ENCODE measurements at places on chromosomes 11 and 22. TPM values are rescaled to one million over a fixed set of nuclear protein-coding genes. Genes with fewer than 3 reads are reported as not detected.

DNA sequence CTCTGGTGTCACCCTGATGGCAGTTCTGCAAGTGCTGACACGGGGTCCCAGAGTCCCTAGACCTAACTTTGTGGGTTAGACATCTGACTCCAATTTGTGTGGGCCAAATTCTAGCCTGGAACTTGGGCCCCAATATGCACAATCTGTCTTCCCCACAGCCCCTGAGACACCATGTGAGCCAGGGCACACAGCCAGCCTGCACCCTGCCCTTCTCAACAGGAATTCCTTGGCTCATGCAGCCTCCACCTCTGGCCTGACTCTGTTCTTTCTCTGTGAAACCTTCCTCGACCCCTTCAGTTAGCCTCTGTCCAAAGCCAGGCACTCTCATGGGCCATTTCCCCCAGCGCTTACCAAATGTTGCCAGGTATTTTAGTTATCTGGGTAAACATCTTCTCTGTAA lies 59.1 kb upstream of the POU2AF1 start:
- H3K4me1 ChIP-seq, result peaks cover 24% of the 10 kb centered on the region
- H3K36me3 ChIP-seq, result no peaks in the 10 kb centered on the region

GRCh38 chr22:24321999-24322398 lies 51.4 kb downstream of the SPECC1L start:
- H3K27me3 ChIP-seq, result no peaks in the 10 kb centered on the region
- H3K36me3 ChIP-seq, result peaks cover 5% of the 10 kb centered on the region
- no peak overlapping the region for H3K4me3 ChIP-seq
- no peak overlapping the region for H3K27ac ChIP-seq
- no peak for DNase-seq
- peaks cover 12% of the 10 kb centered on the region for H3K4me1 ChIP-seq

Gene NCAPD3
- 18.0 TPM for total RNA-seq

DNA sequence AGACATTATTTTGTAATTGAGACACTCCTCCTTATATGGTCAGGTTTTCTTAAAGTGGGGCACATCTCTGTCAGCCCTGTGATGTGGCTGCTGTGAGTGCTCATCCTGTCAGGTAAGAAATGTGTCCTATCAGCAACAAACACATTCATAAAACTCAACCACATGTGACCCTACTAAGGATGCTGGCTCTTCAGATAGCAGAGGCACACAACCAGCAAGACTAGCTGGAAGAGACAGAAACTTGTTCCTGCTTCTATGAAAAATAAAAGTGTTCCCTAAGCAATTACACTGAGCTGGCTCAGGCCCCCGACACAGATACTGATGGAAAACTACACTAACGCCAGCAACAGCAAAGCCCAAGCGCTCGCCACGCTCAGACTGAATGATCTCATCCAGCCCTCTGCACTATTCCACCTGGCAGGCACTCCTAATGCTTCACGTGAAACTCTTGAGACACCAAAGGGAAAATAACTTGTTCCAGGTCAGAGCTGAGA lies 49.8 kb upstream of the CYP2D6 start:
- H3K36me3 ChIP-seq, result no peaks in the 10 kb centered on the region
- no peak overlapping the region for H3K4me3 ChIP-seq
- DNase-seq, result no peak

GRCh38 chr11:79039122-79039521 lies 401.7 kb downstream of the TENM4 start:
- no peak for DNase-seq
- no peak overlapping the region for H3K4me3 ChIP-seq
- H3K4me1 ChIP-seq, result peaks cover 10% of the 10 kb centered on the region
- no peak overlapping the region for H3K27ac ChIP-seq

DNA sequence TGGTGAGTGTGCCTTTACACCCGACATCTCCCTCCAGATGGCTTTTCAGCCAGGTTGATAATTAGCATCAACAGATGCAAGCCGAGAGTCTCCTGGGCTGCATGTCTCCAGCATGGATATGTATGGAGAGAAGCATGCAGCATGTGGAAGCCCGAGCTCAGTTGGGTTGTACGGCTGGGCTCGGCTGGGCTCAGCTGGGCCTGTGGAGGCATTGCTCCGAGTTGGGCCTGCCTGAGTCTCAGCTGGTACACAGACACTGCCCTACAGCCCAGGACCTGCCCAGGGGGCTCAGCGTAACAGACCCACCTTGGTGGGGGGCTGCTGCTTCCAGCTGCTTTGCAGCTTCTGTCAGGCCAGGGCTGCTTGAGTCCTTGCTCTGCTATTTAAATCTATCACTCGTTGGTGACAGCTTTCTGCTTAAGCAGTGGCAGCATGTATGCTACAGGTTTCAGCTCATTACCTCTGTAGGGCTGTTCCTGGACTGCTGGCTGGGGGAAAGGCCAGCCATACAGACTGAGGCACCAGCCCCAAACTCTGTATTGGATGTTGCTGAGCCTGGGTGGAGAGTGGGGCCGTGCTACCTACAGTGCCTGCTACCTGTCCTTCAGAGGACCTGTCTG lies 115.5 kb downstream of the TEAD1 start:
- no peak for DNase-seq
- H3K4me3 ChIP-seq, result no peak overlapping the region
- H3K27ac ChIP-seq, result no peak overlapping the region
- peaks cover 15% of the 10 kb centered on the region for H3K36me3 ChIP-seq

Gene FGF3
- total RNA-seq, result not detected

GRCh38 chr11:89015614-89016013 lies 50.2 kb downstream of the GRM5 start:
- H3K27me3 ChIP-seq, result no peaks in the 10 kb centered on the region
- H3K4me3 ChIP-seq, result no peak overlapping the region
- no peaks in the 10 kb centered on the region for H3K36me3 ChIP-seq
- no peak overlapping the region for H3K27ac ChIP-seq
- no peak for DNase-seq

Gene VSIG10L2
- 0.31 TPM for total RNA-seq

DNA sequence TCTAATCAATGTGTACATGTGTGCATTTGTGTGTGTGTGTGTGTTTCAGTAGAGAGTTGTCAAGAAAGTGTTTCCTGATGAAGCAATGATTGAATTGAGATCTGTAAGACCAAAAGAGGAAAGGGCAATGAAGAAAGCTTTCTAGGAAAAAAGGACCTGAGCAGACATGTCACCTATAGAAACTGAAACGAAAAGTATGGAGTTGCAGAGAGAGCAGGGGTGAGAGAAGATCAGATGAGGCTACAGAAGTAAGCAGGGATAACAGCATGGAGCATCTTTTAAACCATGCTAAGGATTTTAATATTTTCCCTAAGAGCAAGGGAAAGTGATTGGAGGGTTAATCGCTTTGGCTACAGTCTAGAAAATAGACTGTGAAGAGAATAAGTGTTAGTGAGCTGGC lies 1459.4 kb upstream of the TENM4 start:
- H3K27me3 ChIP-seq, result no peaks in the 10 kb centered on the region
- H3K27ac ChIP-seq, result no peak overlapping the region
- H3K4me3 ChIP-seq, result no peak overlapping the region
- DNase-seq, result no peak
- no peaks in the 10 kb centered on the region for H3K4me1 ChIP-seq
- no peaks in the 10 kb centered on the region for H3K36me3 ChIP-seq

DNA sequence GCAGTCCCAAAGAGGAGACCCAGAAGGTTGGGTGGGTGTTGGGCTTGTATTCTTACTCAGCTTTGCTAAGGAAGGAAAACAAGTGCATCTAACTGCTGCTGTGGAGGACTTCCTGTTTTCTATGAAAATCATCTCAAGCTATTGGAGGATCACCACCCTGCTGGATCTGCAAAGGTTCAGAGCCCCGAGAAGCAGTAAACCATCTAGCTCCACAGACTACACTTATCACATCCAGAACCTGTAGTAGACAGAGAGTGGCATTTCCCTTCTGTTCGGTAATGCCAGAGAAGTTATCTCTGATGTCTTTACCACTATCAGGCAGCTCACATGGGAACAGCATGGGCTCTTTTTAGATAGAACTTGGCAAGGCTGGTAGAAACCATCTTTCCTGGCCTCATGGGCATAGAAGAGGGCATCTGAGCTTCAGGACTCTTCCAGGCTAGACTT lies 21.7 kb downstream of the KCNJ1 start:
- peaks cover 19% of the 10 kb centered on the region for H3K27me3 ChIP-seq
- H3K27ac ChIP-seq, result no peak overlapping the region
- no peak for DNase-seq

DNA sequence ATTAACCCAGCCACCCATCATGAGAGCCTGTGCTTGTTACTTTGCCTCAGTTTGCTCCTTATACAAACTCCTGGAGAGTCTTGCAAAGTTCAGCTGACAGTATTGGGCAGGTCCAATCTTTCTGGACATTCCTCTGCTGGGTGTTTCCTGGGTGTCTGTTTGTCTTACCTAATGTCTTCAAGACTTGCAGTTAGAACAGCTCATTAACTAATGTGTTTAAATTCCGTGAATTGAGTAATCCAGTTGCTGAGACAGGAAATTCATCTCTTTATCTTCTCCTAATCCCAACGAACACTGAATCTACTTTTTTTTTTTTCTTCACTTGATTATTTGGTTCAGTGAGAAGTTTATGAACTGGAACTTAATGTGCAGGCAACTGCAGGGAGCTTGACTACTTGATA lies 20.6 kb downstream of the BCO2 start:
- no peaks in the 10 kb centered on the region for H3K36me3 ChIP-seq
- no peak overlapping the region for H3K4me3 ChIP-seq
- no peak for DNase-seq
- peaks cover 5% of the 10 kb centered on the region for H3K4me1 ChIP-seq
- H3K27me3 ChIP-seq, result peaks cover 17% of the 10 kb centered on the region

Gene USP2
- total RNA-seq, result 7.4 TPM

DNA sequence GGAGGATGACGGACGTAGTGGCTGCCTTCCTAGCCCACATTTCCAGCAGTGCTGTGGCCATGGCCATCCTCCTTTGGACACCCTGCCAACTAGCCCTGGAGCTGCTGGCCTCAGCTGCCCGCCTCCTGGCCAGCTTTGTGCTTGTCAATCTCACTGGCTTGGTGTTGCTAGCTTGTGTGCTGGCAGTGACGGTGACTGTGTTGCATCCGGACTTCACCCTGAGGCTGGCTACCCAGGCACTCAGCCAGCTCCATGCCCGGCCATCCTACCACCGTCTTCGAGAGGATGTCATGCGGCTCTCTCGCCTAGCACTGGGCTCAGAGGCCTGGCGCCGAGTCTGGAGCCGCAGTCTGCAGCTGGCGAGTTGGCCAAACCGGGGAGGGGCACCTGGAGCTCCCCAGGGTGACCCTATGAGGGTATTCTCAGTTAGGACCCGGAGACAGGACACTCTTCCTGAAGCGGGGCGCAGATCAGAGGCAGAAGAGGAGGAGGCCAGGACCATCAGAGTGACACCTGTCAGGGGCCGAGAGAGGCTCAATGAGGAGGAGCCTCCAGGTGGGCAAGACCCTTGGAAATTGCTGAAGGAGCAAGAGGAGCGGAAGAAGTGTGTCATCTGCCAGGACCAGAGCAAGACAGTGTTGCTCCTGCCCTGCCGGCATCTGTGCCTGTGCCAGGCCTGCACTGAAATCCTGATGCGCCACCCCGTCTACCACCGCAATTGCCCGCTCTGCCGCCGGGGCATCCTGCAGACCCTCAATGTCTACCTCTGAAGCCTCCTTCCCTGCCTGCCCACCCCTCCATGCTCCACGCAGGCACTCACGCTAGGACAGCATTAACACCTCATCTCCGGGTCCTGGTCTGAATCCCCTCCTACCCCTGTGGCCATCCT lies 1.6 kb downstream of the RNF26 start:
- peaks cover 44% of the 10 kb centered on the region for H3K4me1 ChIP-seq
- DNase-seq, result no peak
- H3K4me3 ChIP-seq, result peak overlapping the region; percentile 100
- H3K36me3 ChIP-seq, result no peaks in the 10 kb centered on the region
- peak overlapping the region; percentile 81 for H3K27ac ChIP-seq

GRCh38 chr11:12273618-12273995 lies 103.8 kb upstream of the PARVA start:
- no peak overlapping the region for H3K27ac ChIP-seq
- no peak for DNase-seq
- H3K4me1 ChIP-seq, result peaks cover 18% of the 10 kb centered on the region
- H3K27me3 ChIP-seq, result no peaks in the 10 kb centered on the region
- H3K4me3 ChIP-seq, result no peak overlapping the region

DNA sequence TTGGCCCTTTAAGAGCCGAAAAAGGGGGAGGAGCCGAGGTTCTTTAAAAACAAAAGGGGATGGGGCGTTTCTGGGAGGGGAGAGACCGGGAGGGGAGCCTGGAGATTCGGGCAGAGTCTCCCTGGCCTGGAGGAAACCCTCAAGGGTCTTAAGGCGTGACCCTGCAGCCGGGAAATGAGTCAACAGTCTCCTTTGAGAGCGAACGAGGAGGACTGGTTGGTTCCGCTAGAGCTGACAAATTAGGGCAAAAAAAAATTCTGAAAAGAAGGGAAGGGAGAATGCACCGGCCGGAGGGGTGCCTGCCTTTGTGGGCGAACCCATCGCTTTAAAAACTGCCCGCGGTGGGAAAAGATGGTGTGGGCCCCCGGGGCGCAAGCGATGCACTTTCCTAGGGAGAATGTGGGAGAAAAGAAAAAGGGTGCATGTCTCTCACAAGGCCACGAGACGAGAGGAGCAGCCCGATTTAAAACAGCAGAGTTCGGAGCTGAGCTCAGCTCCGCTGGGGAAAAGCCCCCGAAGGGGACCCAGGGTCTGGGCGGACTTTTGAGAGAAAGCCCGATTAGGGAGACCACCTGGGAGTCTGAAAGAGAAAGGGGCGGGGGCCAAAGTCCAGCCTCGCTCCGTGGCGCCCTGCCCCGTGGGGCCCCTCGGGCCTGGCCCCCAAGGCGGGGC lies 874 bp downstream of the ZFTA start:
- H3K4me1 ChIP-seq, result peaks cover 22% of the 10 kb centered on the region
- H3K27ac ChIP-seq, result peak overlapping the region; percentile 93
- no peak for DNase-seq

Gene KCNC1
- total RNA-seq, result 1.8 TPM

GRCh38 chr11:2732261-2732939 lies 32.6 kb upstream of the KCNQ1OT1 start:
- no peak overlapping the region for H3K27ac ChIP-seq
- H3K36me3 ChIP-seq, result no peaks in the 10 kb centered on the region
- H3K4me3 ChIP-seq, result no peak overlapping the region
- no peak for DNase-seq
- peaks cover 23% of the 10 kb centered on the region for H3K4me1 ChIP-seq

Gene MB
- total RNA-seq, result 0.36 TPM

DNA sequence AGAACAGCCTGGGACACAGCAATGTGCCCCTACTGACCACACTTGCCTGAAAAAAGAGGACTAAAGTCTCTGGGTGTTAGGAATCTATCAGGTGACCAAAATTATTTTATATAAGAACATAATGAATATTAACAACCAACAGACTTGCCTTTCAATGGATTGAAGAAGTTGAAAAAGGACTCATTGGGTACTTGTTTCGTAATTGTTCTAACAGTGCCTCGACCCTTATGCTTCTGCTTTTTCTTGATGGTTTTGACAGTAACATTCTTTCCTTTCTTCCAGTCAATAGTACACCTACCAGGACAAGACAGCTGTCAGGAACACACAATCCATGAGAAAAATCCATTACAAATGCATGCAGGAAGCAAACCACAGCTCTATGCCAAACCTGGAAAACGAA lies 29.0 kb upstream of the PHLDA2 start:
- H3K4me1 ChIP-seq, result peaks cover 3% of the 10 kb centered on the region
- H3K36me3 ChIP-seq, result peaks cover 53% of the 10 kb centered on the region
- no peak overlapping the region for H3K4me3 ChIP-seq
- no peak overlapping the region for H3K27ac ChIP-seq

Gene LRRC32
- total RNA-seq, result 4.3 TPM

Data from type B pancreatic cell (in vitro differentiated cells).